ENCODE measurements at places on chromosomes 11 and 22.

DNA sequence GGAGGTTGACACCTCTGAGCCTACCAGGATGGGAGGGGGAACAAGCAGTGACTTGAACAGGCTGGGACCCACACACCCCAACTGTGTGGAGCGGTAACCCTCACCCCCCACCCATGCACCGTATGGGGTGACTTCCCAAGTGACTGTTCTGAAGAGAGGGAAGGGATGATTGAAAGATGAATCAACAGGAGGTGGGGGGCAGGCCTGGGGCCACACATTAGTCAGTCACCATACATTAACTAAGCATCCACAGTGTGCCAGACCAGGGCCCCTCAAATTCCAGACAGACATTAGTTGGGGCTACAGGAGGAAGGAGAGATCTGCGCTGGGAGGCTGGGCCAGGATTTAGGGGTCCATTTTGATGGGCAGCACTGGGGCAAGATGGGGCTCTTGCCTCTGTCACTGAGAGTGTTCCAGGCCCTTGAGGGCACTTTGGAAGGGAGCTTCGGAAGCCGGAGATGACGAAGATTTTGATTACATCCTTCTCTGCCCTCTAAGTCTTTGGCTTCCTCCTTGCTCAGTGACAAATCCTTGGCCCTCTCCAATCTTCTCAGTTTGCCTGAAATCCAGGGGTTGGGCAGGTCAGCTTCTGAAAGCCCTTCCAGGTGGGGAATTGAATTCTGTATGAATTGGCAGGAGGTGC is 966 bp downstream of the SMTN start:
- no peak for DNase-seq

DNA sequence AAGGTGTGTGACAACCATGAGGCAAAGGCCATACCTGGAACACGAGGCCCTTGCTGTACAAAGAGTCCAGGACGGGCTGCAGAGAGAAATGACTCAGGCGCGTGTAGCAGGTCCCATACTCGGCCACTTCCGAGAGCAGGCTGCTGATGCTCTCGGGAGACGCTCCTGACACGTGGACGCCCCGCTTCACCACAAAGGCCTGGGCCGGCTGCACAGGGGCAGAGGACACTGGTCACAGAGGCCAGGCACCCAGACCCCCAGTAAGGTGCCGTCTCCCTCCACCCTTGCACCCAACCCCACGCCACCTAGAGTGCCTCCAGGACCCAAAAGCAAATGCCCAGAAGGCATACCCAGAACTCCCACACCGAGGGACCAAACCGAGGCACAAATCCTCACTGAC is 15.5 kb downstream of the TUBGCP6 start:
- DNase-seq: no peak

DNA sequence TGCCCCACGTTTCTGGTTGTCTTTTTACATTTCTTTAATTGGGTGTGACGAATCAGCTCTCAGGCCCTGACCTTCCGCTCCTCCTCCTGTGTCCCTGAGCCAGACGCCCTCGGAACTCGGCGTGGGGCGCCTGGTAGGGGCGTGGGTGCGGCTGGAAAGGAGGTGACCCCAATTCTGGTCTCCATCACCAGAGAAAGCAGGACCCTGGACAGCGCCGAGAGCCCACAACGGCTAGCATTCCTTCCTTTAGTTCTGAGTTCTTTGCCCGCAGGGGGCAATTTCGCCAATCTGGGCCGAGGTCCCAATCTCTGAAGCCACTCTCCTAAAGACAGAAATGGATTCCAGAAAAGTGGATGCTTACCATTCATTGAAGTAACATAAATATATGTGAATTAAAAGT is 11.7 kb upstream of the RBMXL2 start:
- no peak for DNase-seq

DNA sequence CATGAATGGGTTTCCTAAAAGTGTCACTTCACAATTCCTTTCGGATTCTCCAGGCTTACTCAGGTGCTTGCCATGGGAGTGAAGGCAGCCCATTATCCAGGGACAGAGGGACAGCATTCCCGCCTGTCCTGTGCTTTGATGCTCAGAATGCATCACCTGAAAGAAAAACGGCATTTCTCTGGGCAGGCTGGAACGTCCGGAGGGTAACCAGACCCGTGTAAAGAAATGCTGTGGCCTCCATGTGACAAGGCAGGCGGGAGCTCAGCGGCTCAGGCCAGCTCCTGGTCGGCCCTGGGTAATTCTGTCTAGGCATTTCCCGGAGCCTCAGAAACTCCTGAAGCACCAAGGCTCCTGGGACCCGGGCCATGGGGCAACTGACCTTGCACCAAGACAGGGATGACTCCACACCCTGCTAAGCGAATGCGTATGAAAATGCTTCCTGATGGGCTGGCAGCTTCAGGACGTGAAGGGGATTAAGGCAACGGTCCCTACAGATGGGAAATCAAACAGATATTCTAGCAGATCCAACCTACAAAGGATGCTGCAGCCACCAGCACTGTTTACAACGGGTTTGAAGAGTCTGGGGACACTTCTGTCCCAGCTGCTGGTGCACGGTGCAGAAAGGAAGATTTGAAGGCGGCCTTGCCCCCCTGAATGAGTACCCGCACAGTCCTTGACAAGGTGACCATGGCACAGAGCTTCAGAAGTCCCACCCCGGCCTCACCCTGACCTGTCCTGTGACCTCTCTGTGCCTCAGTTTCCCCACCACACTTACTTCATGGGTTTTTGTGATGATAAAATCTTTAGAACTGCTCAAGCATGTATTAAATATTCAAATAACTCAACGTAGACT is 13.6 kb upstream of the FGF3 start:
- DNase-seq: no peak

GRCh38 chr11:35404388-35404775 is 15.0 kb downstream of the SLC1A2 start:
- no peak for DNase-seq

DNA sequence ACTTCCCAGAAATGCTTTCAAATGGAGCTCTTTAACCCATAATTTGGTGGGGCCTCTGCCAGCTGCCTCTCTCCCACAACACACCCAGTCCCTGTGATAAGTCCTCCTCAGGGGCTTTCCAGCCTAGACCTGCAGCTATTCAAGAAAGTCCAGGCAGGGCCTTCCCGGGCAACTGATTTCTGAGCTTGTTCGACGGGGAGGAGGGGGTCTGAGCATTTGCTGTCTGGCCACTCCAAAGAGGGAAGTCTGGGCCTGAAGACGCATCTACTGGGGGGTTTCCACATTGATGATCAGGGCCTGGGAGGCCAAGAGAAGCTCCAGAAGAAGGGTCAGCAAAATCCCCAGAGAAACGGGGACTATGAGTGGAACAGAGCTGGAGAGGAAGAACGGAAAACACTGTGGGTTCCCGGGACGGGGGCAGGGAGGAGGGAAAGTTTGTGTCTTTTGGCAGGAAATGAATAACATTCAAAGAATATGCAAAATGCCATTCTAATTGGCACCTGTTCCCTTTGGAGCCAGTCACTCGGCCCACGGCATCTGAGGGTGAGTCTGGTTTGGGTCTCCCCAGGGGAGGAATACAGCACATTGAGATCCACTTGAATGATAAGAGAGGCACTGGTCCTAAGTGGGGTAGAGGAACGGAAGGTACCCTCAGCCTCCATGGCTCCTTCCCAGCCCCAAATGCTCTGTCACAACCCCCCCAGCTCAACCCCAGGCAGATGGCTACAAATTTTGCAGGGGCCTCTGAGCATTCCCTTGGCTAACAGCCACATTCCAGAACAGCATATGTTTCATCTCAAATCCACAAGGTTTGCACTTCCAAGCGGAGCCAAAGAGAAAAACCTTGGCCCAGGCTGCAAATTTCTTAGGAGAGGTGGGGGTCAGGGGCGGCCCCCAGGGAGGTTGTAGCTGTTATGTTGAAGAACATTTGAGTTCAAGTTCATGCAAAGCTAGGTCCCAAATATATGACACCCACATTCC is 72.0 kb downstream of the RPUSD4 start:
- no peak for DNase-seq

GRCh38 chr11:35372565-35373283 is 46.6 kb downstream of the SLC1A2 start:
- DNase-seq: no peak

- no peak for DNase-seq
These were observed 78.4 kb upstream of the GDPD4 start for GRCh38 chr11:77379934-77380333.

GRCh38 chr22:39175353-39176142 is 23.1 kb upstream of the CBX7 start:
- no peak for DNase-seq

GRCh38 chr11:60500276-60500910 is 7.8 kb downstream of the MS4A12 start:
- no peak for DNase-seq
